ENCODE measurements at places on chromosomes 2 and 18.

DNA sequence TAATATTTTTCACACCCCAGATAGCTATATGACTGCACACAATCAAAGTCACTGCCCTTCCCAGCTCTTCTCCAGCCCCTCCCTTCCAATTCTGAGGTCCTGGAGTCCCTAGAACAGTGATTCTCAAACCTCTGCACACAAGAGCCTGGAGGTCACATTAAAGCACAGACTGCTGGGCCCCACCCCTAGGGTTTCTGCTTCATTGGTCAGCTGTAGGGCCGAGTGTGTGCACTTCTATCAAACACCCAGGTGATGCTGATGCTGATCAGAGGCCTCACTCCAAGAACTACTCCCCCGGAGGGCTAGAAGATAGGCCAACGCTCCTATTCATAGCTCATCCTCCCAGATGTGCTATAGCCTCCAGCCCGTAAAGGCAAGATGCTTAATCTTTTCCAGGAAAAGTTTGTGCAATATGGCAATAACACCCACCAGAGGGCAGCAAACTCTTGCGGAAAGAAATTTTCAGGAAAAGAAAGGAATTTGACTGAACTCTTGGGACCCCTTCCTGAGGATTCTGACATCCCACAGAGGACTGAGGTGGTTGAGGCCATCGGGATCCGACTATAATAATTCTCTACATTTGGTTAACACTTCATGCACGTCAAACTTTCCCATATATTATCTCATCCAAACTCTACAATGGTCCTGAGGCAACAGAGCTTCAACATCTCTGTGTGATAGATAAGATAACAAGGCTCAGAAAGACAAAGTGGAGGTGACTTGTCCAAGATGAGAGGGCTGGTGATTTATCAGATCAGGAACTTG is 194.2 kb upstream of the PKDCC start:
- DNase-seq, result no peak

DNA sequence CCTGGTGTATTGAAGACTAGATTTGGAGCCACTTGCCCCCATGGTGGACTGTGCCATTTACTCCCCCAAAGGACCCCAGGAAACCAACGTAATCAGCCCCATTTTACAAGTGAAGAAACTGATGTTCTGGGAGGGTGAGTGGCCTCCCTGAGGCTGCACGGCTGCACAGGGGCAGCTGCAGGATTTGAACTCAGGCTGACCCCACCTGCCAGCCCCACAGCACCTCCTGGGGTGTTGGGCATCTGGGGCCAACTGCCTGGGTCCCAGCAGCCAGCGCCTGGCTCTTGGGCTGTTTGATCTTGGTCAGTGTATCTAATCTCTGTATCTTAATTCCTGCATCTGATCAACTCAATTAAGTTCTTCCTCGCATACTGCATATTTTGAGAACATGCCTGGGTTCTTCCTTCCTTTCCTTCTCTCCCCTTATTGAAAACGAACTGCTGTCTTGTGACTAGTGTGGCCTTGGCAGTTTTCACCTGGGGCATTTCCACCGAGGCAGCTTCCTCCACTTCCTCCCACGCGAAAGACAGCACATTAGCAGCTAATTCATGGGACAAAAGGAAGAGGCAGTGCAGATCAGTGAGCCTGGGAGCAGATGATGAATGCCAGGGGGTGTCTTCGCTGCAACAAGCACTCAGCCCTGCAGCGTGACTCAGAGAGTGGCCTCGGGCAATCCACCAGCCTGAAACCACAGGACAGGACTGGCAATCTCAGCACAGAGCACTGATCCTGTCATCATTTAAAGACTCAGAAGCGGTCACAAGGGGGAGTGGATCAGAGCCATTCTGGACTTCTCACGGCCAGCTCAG is 184.1 kb upstream of the RAB12 start:
- peak; percentile 57 for DNase-seq

DNA sequence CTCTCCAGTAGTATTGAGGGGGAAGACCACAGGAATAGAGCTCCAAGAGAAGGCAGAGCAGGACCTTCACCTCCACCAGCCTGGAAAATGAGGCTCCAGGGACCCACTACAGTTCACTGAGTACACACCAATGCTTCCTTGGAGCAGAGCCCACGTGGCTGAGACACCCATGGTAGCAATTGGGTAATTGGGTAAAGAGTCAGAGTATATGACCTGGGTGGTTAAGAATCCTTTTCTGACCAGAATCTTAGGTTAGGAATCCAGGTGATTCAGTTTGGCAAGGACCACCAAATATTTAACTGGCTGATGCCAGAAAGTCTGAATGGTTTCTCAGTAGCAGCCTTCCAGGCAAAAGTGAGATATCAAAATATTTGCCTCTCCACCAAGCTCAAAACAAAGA is 107.7 kb downstream of the MDH1 start:
- no peak for DNase-seq

GRCh38 chr2:64839844-64840243 is 149.4 kb upstream of the SLC1A4 start:
- DNase-seq, result no peak
